Stimulated activated CD4-positive, alpha-beta T cell treated with anti-CD3 and anti-CD28 coated beads, Interleukin-1b, Interleukin-23, amount 100 ng/mL, for 1 hour (primary cell): ENCODE measurements at places on chromosomes 5 and 9.

- no peak for DNase-seq
Observed at GRCh38 chr5:176809544-176810080, 747 bp upstream of the UNC5A start.

GRCh38 chr5:135895474-135896006, at the start of gene IL9:
TSS of gene IL9 (minus strand) at chr5:135895841. CDS start at chr5:135895816, 25 bp downstream.
- DNase-seq, result no peak

DNA sequence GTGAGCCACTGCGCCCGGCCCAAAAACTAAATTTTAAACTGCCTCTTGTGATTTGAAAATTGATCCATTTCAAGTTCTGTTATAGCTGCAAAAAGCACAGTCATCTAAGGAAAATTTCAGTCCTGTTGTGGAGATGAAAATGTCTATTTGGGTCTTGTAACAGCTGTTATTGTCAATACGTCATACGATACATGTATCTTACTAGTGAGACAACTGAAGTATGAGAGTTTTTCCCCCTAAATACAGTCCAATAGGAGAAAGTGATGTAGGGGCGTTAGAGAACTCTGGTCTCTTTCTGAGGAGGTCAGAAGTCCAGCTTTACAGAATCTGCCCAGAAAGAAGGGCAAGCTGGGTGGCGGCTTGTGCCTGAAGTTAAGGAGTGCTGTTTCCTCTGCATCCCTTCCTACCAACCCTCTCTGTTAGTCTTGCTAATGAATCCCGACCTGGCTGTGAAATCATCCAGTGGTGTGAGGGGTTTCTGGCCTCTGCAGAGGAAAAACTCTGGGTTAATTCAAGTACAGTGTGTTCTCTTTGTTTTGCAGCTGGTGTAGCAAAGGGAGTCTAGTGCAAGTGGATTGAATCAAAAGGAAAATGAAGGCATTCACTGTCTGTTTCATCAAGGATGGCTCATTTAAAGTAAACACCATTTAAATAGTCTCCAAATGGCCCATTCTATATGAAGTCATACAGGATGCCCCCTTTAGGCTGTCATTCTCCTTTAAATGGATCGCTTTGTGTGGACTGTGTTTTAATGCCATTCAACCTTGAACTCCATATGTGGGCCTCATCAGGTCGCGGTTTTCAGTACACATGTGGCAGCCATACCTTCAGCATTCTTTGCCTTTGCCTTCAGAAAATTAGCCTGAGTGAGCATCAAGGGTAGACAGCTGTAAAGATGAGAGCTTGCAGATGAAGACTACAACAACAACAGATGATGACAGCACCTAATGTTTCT, 59.0 kb downstream of the AOPEP start:
- DNase-seq, result no peak

DNA sequence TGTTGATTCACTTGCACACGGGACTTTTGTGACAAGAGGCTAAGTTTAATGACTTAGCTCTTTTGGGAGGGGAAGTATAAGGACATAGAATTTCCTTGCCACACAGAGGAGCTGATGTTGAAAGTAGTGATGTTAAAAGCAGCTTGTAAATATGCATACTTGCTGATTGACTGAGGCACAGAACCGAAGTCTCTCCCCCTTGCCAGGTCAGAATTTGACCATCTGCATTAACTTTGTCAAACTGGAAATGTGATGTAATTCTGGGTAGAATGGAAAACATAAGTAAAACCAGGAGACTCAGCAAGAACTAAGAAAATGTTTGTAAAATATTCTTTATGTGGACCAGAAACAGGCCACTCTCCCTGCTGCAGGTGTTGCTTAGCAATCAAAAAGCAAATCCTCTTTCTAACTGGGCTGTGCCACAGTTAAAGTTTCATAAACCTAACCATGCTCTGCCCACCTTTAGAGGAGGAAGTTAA, 284.2 kb downstream of the NR3C1 start:
- DNase-seq, result no peak

DNA sequence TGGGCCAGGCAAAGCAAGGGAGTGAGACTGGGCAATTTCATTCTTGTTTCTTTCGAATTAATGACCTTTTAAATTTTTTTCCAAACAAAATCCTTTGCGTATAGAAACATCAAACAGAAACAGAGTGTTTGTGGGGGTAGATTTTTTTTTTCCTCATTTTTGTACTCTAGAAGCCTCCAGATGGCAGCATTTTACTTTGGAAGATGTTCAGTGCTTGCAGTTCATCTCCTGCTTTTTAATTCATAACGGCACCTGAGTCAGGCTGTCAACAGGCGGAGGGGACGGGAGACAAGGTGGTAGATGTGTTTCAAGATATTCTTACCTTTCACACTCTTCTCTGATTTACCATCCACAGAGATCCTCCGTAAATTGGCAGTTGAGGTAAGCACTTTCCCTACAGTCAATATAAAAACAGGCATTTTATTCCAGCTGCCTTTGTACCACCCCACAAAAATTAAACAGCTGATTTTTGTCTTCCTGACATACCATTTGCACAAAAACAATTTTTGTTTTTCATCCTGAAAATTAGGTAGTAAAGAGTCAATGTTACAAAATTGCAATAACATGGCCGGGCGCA, 99.5 kb upstream of the FBXL17 start:
- DNase-seq, result no peak

- DNase-seq, result no peak
Observed at GRCh38 chr5:139660105-139660922, 12.2 kb downstream of the CXXC5 start.

DNA sequence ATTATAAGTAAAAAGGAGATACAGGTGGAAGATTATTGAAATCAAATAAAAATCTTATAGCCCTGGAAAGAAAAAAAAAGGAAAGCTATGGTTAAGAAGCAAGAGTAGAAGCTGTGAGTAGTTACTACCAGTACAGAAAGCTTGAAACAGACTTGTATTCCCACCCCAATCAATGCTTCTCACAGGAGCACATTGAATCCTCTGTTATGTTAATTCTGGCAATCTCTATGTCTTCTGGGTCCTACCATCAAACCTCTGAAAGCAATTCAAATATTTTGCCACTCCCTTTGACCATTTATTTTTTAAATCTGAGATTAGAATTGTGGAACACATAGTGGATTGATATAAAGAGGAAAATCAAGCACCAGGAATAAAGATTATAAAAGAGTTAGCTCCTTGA, 186.5 kb downstream of the MEF2C start:
- no peak for DNase-seq

GRCh38 chr5:10685115-10685521, 75.9 kb downstream of the DAP start:
- no peak for DNase-seq

DNA sequence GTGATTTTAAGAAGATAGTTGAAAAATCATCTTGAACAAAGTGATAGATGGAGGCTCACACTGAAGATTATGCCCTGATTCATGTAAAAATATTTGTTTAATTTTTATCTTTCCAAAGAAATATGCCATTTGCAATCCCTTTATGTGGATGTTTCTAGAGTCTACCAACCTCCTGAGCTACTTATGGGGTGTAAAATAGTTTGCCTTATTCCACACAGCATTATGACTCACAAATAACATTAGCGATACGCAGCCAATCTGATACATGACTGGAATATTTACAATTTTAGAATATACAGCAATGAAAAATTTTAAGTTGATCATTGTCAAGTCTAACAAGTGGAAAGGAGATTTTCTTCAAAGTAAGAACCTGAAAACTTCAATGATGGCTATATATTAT, 327.5 kb downstream of the EDIL3 start:
- no peak for DNase-seq

DNA sequence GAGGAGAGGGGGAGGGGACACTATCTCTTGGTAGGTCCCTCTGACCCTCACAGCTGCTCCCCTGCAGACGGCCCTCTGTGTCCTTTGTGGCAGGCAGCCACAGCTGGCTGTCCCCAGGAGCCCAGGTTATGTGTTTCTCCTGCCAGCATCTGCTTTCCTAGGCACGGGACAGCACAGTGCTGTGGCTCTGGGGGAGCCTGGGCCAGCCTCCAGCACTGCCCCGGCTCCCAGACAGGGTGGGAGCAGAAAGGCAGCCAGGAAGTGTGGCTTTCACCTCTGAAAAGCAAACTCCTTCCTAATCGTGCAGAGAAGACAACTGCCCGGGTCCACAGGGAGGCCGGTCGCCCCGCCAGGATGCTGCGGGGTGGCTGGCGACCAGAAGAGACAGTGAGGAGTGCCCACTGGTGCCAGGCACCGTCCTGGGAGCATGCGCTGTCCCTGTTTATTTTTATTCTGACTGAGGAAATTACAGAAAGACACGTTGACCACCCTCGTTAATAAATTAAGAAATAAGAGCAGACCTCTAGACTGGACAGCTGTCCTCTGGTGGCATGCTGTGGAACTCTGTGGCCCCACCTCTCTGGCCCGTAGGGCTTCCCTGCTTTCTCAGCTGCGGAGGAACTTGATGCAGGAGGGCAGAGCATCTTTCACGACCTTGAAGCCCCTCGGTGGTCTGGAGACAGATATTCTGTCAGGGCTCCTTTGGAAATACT, 240.3 kb downstream of the FANCC start:
- DNase-seq, result no peak

GRCh38 chr9:19085295-19085694, 17.4 kb downstream of the HAUS6 start:
- no peak for DNase-seq

GRCh38 chr5:67316695-67317094, 120.1 kb upstream of the CD180 start:
- no peak for DNase-seq

DNA sequence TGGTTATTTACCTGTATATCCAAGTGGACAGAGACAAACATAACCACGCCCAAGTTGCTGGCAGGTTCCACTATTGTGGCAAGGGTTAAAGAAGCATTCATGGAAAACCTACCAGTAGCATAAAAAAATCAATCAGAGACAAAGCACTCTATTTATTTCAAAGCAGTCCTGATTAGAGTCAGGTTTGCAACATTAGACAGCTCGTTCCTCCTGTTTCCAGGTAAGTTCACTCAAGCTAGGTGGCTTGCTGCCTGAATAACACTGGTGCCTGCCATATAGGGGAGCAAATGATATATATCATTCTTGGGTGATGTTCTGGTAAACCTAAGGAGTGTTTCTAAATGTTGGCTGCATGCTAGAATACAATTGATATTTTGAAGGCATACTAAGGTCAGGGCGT, 119.6 kb upstream of the TXNDC8 start:
- DNase-seq, result no peak

DNA sequence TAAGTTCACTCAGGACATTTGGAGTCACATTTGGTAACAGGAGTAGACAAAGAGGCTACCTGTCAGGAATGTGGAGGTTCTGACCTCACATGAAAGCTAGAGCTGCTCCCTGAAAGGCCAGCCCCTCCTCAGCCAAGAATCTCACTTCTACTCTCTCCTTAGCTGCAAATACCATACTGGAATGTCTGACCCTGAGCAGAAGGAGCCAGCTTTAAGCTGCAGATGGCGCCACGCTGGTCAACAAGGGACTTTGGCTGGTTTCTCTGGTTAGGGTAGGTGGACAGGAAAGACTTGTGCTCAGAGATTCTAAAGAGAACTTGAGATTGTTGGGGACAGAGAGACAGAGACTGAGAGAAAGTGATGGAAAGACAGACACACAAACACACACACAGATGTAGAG, 21.9 kb downstream of the ASTN2 start:
- DNase-seq, result no peak
